ENCODE measurements at places on chromosomes 3 and 15.

GRCh38 chr15:24764375-24765171 is 89.0 kb downstream of the NPAP1 start:
- DNase-seq: no peak

DNA sequence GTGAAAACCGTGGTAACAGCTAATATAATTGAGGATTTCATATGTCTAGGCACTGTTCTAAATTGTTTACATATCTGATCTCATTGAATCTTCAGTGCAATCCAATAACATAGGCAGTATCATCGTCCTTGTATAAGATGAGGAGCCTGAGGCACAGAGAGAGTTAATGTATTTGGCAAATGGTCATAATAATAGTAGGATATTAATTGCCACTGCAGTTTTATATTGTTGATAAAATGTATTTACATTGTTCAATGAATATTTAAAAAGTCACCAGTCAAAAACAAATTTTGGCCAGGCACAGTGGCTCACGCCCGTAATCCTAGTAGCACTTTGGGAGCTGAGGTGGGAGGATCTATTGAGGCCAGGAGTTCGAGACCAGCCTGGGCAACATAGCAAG is 88.5 kb downstream of the EEFSEC start:
- DNase-seq: no peak

- DNase-seq: no peak
Observed at GRCh38 chr3:128875556-128876120, 3.8 kb upstream of the ACAD9 start.

DNA sequence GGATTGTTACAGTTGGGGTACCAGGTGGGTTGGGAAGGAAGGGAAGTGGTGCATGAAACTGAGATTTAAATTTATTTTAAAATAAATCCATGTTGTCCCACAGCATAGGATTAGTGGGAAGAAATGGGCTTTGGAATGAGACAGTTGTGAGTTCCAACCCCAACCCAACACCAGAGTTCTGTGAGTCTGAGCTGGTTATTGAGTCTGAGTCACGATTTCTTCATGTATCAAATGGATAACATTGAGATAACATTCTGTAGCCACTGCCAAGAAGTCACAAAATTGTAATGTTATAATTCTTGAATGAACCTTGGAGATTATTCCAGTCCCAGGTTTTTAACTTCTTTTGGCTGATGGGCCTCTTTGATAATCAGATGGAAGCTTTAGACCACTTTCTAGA is 13.7 kb downstream of the IFT122 start:
- DNase-seq: no peak

GRCh38 chr3:51706788-51707731 is at the start of gene GRM2:
Gene GRM2 (plus strand): TSS chr3:51707068. CDS start chr3:51708984, 1,916 bp downstream.
- no peak for DNase-seq

- no peak for DNase-seq
Observed at GRCh38 chr3:184428561-184429175, 48.8 kb downstream of the CHRD start.

DNA sequence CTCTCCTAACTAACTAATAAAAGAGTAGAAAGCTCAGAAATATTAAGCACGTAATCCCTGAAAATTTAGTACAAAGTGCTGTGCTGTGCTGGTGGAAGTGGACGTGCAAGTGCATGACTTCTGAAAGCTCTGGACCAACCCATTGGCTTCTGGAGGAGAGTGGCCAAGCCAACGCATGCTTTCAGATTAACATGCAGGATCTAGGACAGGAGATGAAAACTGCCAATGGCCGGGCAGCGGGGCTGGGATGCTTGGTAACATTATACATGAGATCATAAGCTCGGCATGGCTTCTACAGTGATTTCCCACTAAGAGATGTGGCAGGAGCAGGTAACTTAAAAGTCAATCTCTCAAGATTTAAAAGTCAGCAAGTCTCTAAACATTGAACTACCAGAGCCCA is 170.8 kb upstream of the SNTN start:
- DNase-seq: no peak

DNA sequence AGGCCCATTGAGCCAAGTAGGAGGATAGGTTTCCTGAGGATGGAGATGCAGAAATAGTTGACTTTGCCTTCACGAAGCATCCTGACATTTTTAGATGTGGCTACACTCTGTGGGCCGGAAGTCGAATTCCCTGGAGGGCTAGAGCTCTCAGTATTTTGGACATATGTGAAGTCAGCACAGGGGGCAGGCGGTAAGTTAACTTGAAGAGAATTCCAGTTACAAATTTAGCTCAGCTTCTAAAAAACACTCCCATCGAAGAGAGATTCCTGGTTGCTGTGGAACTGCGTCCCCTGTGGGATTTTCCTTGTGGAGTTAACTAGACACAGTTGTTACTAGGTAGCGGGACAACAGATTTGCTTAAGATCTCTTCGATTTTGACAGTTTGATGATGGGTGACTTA is 161.9 kb upstream of the RGMA start:
- no peak for DNase-seq

- DNase-seq: no peak
Observed at GRCh38 chr15:41727143-41727542, 47.1 kb upstream of the MAPKBP1 start.

DNA sequence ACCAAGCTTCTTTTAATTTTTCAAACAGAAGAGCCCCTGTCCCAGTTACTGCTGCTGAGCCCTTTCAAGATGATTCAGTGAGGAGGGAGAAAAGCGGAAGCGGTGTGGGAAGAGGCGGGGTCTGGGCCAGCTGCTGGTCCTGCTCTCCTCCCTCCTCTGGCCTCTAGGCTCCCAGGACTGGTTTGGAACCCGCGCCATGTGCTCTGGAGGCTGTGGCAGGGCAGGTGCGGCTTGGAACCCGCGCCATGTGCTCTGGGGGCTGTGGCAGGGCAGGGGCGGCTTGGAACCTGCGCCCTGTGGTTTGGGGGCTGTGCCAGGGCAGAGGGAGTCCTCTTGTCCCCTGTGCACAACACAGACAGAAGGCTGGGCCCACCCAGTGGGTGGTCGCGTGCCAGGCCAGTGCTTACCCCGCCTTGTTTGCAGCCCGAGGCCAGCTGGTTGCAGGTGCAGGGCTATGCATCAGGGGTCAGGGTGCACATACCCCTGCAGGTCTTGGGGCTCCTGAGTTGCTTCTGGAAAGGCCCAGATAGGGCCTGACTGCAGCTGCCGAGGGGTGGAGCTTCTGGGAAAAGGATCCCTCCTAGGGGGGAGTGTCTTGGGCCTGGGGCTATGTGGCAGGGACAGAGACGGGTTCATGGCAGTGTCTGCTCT is 12.2 kb downstream of the ALG1L2 start:
- DNase-seq: no peak

DNA sequence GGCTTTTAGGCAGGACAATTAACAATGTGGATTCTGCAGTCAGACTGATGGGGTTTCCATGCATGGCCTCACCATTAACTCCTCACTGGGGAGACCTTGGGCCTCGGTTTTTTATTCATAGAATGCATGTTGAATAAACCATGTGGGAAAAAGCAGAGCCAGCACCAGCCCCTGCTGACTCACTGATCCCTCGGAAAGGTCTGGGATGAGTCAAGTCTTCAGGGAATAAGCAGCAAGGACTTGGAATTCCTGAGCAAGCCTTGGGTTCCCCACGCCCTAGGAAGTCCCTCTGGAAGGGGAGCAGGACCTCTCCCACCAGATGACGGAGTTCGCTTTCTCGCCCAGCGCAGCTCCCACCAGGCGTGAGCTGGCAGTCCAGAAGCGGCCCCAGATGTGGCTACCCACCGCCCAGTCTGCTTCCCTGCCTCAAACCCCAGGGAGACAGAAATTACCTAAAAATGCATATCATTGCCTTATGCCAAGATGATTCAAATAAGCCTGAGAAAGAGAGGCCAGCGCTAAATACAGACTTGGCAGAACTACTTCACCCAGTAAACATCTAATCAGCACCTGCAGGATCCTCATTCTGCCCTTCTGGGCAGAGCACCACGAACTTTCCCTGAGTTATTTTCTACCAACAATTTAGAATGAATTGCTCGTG is 45.4 kb downstream of the BTD start:
- DNase-seq: no peak
